Hematopoietic multipotent progenitor cell treated with erythropoietin and hydrocortisone succinate and interleukin-3 and kit ligand, for 6 days (in vitro differentiated cells): ENCODE measurements at places on chromosomes 3 and 15.

GRCh38 chr3:130918328-130918727 lies 24.4 kb downstream of the ATP2C1 start:
- DNase-seq = peak; percentile 28

GRCh38 chr3:32725721-32726120 lies 40.7 kb downstream of the CNOT10 start:
- no peak for DNase-seq

GRCh38 chr3:85584779-85585356 lies 626.1 kb downstream of the CADM2 start:
- DNase-seq = peak; percentile 3

DNA sequence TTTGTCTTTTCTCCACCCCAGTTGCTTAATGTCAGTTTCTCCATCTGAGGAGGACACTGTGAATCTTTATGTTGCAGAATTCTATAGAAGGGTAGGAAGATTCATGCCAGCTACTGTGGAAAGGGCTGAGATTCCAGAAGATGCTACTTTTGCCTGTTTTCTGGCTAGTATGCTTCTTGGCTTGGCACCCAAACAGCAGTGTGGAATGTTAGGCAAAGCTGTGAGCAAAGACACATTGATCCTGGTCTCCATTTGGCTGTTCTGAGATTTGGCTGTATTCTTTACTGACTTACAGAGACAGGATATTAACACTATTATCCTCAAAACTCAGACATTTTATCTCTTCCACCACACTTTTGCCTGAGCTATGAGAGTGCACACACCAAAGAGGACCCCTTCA lies 39.3 kb downstream of the PDHB start:
- DNase-seq = no peak

DNA sequence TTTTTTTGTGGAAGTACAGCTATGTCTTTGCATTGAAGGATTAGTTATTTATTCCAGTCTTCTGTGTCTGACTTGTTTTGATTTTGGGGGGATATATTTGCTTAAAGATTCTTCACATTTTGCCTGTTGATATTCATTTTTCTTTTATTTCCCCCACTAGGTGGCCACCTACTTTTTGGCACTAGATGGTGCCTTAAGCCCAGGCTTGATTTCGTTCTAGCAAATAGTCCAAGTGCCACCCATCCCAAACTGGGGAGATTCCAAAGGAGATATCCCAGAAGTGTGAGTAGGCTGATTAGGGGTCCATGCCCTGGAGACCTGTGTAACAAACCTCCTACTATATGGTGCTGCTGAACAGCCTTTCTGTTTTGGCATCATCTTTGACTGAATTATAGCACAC lies 80.0 kb upstream of the SPATA16 start:
- peak; percentile 16 for DNase-seq

- peak; percentile 55 for DNase-seq
Observed at GRCh38 chr3:38454884-38455638, 1.4 kb downstream of the ACVR2B start.

DNA sequence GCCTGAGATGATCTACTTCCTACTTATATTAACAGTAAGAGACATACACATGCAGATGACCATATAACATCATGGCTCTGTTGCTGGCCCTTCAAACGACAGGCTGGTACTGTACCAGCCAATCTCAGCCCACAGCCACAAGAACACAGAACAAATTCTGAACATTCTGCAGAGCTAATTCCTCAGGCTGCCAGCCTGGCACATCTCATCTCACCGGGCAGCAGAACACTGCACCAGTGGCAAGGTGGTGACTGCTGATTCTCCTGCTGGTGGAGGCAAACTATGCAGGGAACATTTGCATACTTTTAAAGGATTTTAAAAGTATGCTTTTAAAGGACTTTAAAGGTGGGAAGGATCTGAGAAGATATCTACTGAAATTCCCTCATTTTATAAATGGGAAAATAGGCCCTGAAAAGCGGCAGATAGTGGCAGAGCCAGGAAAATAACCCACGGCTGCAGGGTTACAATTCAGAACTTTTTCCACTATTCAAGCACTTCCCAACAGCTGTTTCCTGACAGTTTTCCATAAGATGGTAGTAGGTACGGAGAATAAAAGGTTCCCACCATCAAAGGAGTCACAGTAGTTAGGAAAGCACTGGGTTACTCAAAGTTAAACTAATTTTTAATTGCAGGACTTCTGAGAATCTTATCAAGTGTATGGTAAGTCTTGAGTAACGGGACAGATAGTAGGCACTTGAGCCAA lies 37.3 kb downstream of the SUMF1 start:
- DNase-seq = peak; percentile 23

- no peak for DNase-seq
Observed at GRCh38 chr3:142127941-142128658, 21.2 kb downstream of the TFDP2 start.

DNA sequence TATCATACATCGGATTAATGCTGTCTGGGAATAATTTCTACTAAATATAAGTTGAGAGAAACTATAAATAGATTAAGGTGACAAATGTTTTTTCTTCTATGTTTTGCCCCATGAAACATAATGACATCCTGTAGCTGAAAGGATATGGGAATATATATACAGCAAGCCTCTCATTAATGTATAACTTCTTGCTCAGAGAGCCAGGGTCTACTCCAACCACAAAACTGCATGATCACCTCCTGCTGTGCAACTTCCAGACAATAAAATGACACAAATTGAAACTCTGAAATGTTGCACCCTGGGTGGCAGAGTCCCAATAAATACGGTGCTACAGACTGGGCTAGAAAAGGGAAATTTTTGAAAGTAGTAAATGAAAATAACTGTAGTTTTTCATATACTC lies 571.9 kb upstream of the CBLB start:
- no peak for DNase-seq

GRCh38 chr15:78018946-78019644 lies 58.4 kb downstream of the TBC1D2B start:
- DNase-seq = peak; percentile 92

GRCh38 chr3:76024640-76025039 lies 239.3 kb upstream of the ZNF717 start:
- DNase-seq = peak; percentile 26
